ENCODE measurements at places on chromosomes 7 and 10.

GRCh38 chr7:16078076-16078952 is 343.0 kb downstream of the CRPPA start:
- DNase-seq: no peak

- no peak for DNase-seq
These were observed 16.5 kb downstream of the KIF5B start for GRCh38 chr10:32039734-32040133.

GRCh38 chr7:48759431-48760080 is 164.8 kb upstream of the CDC14C start:
- DNase-seq: no peak

DNA sequence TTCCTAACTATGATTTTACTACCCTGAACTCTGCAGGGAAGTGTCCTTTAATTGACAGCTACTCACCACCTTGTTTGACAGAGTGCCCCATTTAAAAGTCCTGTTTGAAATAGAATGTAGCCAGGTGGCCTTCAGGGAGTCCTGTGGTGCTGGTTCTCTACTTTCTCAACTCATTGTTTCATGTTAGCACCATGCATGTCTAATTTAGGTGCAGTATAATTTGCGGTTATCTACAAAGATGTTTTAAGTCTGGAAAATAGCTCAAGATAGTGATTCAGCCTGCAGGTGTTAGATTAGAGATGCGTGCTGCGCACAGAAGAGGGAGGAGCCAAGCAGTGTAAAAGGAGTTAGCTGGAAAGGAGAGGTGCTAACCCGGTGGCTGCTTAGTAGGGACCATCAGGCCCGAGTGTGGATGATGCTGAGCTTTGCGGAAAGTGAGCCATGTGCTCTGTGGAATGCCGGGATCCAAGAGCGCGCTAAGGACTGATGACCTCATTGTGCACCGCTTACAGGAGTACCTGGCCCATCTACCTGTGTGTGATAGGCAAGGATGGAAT is 1.2 kb downstream of the CCM2 start:
- DNase-seq: no peak

DNA sequence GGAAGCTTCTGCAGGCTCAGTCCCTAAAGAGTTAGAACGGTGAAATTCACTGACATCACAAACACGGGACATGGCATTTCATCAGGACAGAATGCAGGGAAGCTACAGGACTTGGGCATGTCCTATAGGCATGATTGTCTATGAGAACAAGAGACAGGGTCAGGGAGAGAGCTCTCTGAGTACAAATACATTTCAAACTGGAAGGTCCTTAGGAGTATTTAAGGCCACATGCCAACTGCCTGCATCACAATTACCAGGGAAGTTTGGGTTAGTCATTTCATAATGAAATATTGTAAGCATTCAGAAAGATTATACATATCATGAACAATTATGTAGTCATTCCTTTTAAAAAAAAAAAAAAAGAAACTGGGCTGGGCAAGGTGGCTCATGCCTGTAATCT is 71.3 kb downstream of the CREB3L2 start:
- DNase-seq: no peak

DNA sequence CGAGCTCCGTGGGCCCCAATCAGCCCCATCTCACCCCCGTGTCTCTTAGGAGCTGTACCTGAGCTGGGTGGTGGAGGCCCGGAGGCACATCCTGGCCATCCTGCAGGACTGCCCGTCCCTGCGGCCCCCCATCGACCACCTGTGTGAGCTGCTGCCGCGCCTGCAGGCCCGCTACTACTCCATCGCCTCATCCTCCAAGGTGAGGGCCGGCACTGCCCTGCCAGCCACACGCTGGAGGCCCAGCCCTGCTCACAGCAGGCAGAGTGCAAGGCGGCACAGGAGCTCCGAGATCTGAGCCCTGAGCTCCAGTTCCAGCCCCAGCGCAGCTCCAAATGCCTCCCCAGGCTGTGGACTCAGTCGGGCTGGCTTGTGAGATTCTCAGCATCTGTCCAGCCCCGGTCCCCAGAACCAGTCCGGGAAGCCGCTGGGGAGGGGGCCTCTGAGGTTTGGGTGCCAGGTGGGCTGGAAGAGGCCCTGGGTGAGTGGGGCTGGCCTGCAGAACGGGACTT is 9.3 kb downstream of the TMEM120A start:
- no peak for DNase-seq

GRCh38 chr10:131692686-131693334 is 208.0 kb upstream of the PPP2R2D start:
- DNase-seq: no peak

DNA sequence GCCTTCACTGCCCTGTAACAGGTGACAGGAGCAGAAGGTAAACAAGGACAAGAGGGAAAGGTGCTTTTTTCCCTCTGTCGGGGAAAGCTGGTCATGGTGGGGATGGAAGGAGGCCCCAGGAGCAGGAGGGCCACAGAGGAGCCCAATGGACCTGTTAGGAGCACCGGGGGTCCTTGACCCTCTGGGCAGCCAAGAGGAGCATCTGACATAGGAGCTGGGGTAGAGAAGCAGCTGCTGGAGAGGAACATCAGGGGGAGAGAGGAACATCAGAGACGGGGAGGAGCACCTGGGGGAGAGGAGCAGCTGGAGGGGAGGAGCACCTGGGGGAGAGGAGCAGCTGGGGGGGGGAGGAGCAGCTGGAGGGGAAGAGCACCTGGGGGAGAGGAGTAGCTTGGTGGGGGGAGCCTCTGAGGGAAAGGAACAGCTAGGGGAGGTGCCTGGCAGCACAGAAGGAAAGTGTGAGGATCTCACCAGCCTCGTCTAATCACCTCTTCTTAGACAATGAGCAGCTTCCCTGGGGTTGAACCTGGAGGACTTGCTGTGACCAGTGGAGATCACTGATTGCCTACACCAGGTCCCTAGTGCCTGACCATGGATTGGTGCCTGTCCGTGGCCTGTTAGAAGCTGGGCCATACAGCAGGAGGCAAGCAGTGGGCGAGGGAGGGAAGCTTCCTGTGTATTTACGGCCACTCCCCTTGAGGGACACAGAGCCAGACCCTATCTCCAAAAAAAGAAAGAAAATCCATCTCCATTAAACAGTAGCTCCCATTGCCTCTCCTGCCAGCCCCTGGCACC is 37.6 kb downstream of the JAKMIP3 start:
- DNase-seq: peak; percentile 36

DNA sequence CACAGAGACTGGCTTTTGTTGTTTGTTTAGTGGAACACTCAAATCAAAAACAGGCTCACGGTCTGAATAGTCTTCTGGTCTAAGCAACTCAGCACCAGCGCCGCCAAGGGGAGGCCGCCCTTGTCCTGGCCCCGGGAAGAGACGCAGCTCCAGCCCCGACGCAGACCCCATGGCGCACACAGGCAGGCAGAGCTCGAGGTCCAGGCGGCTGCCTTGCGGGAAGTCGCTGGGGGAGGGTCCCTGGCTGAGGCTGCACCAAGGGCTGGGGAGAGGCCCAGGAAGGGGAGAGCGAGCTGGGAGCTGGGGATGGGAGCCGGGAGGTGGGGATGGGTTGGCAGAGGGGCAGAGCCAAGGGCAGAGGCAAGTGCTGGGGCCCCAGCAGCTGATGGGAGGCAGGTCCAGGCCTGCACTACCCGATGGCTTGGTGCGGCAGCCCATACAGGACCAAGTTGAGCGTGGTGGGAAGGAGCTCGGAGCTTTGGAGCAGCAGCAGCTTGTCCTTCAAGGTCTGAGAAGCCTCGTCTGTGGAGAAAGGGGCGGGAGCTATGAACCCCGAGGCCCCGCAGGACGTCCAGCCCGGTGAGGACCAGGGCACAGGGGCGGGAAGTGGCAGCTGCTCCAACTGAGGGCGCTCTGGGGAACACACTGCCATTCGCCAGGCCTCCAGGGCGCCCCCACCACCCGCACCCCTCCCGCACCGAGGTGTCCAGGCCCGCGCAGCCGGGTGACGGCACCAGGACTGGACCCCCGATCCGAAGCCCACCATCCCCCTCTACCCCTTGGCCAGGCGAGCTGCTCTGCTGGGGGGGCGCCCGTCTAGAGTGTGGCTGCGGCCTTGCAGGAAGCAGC is 22.7 kb upstream of the NKX6-2 start:
- DNase-seq: no peak

DNA sequence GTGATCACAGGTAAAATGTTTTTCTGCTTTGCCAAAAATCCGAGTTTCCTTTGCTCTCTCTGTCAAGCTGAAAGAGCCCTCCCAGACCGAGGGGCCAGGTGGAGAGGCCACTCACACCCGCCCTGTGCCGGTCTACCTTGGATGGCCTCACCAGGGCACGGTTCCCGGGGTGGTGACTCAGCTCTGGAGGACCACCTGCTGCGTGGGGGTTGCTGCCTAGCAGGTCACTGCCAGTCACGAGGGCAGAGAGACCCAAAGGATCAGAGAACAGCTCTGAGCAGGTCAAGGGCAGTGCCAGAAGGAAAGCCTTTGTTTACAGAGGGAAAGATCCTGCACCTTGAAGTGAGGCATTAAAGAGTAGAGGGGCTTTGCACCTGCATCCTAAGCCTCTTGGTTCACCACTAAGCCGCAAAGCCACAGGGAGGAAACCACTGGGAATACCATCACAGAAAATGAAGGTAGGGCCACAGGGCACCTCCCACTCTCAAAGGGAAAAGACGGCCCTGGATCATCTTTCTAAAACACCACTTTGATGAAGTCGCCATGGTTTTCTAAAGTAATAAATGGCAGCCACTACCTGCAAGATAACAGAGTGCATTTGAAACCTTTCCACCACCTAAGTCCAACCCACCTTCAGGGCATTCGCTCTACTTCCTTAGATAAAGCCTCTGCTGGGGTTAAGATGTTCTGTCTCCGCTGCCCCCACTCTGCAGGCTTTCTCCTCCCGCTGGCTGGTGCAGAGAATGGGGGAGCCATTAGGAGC is 160.3 kb upstream of the KLF14 start:
- peak; percentile 75 for DNase-seq

GRCh38 chr10:123170961-123171360 is 16.8 kb downstream of the BUB3 start:
- no peak for DNase-seq

GRCh38 chr10:75014516-75015230 is 96.8 kb upstream of the SAMD8 start:
- no peak for DNase-seq

GRCh38 chr7:31083210-31083786 is 31.2 kb downstream of the ADCYAP1R1 start:
- DNase-seq: no peak

DNA sequence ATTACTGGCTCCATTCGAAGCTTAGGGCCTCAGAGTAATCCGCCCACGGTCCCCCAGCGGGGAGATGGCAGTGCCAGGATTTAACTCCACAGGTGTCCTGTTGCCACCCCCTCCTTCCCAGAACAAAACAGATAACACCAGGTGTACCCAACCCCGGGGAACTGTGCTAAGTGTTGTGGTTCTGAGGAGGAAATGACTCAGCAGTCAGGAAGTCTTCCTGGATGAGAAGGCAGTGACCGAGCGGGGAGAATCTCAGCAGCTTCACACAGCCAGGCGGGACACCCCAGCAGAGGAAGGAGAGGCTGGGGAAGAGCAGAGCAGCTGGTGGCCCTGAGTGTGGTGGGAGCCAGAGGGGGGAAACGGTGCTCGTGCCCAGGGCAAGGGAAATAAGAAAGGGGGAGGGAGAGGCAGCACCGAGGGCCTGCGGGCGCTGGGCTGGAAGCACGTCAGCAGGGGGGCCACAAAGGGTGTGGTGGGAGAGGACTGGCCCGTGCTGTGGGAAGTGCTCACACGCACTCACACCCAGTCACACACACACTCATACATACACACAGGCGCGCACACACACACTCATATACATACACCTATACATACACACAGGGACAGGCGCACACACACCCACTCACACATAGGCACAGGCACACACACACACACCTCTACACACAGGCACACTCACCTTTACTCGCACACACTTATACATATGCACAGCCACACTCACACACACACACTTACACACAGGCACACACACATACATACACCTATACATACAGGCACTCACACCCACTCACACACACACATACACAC is 59.8 kb upstream of the CHST15 start:
- peak; percentile 72 for DNase-seq

DNA sequence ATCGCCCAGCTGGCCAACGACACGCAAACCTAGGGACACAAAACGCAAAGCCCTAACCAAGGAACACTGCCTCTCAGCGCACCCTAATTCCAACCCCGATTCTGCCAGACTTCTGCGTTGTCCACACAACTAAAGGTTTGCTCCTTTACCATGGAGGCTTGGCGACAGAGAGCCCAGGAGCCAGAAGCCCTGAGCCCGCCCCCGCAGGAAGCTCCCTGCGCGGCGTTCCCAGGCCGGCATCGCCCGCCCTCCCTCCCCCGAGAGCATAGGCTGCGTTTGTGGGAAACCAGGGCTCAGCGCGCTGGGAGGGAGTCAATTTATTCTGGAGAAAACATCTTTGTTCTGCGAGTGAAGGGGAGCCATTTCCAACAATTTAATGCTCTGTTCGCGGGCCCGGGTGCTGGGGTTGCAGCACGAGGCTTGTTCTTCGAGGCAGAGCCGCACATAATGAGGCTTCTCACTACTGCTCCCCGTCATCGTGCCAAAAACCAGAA is 103.9 kb downstream of the GRID1 start:
- no peak for DNase-seq

DNA sequence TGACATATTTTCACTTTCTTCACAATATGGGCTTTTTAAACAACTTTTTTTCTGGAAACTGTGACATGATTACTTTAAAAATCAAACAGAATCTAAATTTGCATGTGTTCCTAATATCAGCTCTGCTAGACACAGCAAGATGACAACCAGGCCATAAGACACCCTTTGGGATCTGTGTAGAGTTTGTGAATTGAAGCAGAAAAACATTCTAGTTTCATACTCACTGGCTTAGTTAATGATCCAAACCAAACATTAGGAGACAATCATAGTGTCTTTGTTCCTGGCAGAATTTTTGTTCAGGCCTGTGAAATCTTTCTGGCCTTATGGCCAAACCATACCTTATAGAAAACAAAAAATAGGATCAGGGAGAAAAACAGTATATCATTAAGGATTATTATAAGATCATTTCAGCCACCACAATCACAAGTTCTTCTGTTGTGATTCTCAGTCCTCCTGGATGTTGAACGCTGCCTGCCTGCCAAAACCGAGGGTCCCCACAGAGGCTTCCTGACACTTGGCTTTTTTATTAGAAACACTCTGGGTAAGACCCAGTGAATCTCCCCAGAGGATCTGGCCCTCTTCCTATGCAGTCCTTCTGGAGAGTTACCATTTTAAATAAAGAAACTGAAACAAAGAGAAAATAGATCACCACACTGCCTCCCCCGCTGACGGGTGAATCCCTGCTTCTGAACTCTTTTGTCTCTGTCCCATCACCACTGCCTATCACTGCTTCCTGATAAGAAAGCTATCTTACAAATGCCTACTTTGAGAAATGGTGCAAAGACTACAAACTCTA is 79.2 kb upstream of the PPP1R3C start:
- DNase-seq: no peak

DNA sequence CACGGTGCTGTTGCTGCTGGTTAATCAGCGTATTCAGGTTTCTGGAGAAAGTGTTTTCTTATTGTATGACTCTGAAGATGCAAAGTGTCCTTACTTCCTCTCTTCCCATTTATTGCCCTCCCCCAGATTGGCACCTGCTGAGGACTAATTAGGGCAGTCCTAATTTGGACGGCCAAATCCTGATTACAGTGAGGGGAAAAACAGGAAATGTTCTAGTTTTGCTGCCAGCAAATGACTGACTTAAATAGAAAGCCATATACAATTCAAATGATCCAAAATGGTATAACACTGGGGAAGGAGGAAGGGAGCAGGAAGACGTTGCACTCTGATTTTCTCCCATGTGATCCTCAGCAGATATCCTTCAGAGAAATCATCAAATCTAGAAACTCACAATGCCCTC is 222.4 kb upstream of the LRGUK start:
- DNase-seq: no peak
